D721Med (cell line): ENCODE measurements at places on chromosomes 1 and 21.

DNA sequence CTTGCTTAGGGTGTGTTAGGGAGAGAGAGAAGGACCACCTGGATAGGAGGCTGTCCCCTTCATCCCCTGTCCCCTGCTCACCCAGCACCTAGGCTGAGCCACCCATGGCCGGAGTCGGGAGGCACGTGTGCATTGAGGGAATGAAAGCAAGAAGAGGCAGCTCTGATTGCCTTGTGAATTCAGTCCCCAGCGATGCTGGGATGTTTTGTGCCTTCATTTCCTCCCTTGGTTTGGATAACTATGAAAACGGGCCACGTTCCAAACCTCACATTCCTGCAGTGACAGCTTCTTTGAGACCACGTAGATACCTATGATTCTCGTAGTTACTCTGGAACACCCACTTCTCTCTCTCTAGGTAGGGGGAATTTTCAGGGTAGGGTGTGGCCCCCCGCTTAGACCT is 67.1 kb downstream of the MAN1C1 start:
- no peak for DNase-seq

DNA sequence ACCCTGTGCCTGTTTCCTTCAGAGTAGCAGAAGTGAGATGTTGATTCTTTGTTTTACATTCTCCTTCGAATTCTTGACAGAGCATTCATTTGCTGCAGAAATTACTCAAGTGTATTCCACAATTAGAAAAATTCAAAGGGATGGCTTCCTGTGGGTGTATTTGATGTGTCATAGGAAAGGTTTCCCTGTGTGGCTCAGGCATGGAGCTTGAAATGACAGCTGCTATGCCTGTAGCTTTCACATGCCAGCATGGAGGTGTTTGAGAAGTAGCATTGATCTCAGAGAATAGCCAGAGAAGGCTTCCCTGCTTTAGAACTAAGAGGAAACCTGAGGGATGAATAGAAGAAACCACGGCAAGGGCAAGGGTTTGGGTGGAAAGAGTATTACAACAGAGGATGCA is 317.2 kb upstream of the DEPDC1 start:
- DNase-seq, result no peak

DNA sequence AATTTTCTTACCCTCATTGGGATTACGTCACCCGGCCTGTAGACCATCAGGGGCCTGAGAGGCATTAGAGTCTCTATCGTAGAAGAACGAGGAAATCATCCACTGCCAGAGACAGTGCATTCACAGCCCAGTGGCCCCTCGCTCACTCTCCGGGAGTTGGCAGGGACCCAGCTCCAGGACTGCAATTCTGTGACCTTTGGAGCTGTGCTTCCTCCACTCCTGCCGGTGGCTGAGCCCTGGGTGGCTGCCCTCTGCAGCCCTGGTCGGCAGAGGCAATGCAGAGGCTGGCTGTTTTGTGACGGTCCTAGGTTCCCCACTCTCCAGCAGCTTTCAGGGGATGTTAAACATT is 12.7 kb downstream of the SLC37A1 start:
- DNase-seq, result peak; percentile 50

DNA sequence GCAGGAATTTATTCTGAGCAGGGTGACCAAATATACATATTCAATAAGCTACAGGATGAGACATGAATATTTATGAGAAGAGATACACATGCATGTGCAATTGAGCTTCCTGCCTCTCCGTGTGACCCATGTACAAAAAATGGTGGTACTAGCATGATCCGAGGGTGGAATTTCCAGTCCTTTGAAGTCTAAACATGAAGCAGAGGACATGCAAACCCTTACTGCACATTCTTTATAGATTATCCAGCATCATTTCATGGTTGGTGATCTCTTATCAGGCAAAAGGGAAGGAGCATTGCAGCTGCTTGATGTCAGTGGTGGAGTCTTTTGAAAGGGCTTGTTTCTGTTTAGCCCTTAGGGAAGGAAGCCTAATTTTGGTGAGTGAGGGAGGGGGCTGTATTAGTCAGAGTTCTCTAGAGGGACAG is 448.6 kb downstream of the SETD4 start:
- no peak for DNase-seq

- no peak for DNase-seq
Observed at GRCh38 chr1:26132128-26132833, 20.7 kb downstream of the PDIK1L start.

- no peak for DNase-seq
Observed at GRCh38 chr1:33895396-33895795, 31.5 kb downstream of the HMGB4 start.

DNA sequence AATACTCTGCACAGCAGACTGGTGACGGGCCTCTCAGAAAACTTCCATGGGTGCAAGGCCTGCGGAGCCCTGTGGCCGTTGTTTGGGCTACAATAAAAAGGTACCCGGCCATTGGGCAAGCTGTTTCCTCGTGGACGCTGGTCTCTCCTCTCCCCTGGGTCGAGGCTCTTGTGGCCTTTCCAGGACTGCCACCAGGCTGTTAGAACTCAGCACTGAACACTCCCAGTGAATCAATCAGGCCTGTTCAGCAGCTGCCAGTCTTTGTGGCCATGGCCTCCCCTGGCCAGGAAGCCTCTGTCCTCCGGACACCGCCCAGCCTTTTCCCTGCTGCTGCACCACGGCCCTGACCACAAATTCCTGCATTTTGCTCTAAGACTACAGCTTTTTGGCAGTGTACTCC is 33.0 kb upstream of the ACTRT2 start:
- DNase-seq, result no peak

- DNase-seq, result no peak
Observed at GRCh38 chr1:53317646-53318539, 10.0 kb downstream of the LRP8 start.

GRCh38 chr21:31222142-31222541 is 121.9 kb downstream of the TIAM1 start:
- no peak for DNase-seq

DNA sequence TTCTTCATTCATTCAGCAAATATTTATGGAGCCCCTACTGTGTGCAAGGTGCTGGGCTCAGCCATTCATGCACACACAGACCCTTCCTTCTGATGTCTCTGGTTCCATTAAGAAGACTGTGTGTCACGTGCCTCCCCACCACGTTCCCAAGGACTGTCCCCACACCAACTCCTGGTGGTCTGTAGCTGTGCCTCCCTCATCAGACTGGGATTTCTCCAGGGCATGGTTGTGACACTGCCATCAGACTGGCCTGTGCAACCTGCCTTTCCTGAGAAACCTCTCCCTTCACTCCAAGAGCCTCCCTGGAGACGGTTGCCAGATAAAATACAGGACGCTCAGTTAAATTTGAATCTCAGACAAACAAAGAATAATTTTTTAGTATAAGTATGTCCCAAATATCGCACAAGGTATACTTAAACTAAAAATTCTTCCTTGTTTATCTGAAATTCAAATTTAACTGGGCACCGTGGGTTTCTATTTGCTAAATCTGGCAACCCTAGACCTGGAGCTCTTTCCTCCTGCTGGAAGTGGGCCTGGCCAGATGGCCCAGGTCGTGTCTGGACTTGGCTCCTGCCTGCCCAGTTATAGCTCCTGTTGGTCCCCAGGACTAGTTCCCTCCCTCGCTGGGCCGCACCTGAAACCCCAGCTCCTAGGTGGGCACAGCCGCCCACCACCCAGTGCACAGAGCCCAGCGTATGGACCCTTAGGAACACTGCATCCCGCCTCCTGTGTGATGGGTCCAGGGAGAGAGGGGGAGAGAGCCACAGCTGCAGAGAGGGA is 76.9 kb downstream of the RAP1GAP start:
- DNase-seq, result no peak

- DNase-seq, result peak; percentile 34
Observed at GRCh38 chr1:43799656-43800635, 92.6 kb downstream of the ST3GAL3 start.

DNA sequence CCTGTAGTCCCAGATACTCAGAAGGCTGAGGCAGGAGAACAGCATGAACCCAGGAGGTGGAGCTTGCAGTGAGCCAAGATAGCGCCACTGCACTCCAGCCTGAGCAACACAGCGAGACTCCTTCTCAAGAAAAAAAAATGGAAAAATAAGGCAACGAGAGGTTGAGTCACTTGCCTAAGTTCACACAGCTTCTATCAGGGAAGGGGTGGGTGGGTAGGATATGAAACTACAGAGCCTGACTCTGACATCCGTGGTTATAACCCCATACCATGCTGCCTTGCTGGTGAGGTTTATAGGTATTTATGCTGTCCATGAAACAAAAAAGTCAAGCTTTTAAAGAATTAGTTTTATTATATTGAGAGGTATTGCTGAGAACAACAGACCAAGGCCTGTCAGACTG is 61.5 kb upstream of the RAB4A start:
- no peak for DNase-seq

GRCh38 chr1:205246351-205247119 is 18.8 kb downstream of the TMCC2 start:
- DNase-seq, result no peak

DNA sequence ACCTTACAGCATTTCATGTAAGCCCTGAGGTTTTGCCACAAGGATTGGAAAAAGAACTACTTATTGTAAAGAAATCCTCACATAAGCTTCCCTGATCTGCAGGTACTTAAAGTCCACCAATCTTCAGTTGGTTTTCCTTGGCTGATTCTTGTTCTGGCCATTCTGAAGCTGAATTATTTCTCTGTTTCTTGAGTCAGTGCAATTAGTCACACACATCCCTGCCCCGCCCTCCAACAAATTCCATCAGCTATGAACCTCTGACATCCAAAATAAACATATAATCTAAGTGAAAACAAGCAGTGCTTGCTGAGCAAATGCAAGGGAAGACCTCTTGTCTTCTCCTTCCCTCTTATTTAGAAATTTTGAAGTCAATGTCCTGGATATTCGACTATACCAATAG is 8.2 kb upstream of the FNDC7 start:
- DNase-seq, result no peak
